ENCODE measurements at places on chromosomes 16 and 17. TPM values are rescaled to one million over a fixed set of nuclear protein-coding genes. Genes with fewer than 3 reads are reported as not detected.

TP53TG3C gene
- total RNA-seq, result not detected

DNA sequence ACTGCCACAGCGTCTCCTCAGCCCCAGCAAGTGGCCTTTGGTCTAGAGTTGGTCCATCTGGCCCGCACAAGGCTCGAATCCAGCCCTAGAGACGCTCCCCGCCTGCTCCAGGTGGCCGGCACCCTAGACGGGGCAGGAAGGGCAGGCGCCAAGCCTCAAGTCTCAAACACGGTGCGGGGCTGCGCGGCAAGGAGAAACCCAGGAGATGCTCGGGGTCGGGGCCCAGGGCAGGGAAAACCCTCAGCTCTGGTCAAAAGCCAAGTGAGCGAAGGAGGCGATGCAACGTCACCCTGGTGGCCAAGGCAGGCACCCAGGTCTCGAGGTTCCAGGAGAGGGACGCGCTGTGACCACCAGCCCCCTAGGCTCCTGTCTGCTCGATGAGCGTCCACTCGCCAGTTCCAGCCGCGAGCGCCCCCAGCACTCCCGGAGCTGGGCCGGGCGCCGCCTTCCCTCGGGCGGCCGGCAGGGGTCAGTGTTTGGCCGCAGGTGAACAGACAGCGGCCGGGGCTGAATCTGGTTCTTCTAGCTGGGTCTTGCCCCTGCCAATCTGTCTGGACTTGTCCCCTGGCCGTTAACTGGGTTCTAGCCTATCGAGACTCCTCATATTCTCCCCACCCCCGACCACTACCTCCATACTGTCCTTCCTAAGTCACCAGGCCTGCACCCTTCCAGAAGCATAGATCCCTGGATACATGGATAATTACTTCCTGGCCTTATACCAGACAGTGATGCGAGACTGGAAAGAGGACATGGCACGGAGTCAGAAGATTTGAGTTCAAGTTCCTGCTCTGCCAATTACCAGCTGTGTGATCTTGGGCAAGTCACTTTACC, 44.0 kb downstream of the PRAC1 start:
- peak; percentile 69 for DNase-seq

- DNase-seq, result no peak
Measured at GRCh38 chr17:69350911-69351310, 24.0 kb upstream of the ABCA5 start.

DNA sequence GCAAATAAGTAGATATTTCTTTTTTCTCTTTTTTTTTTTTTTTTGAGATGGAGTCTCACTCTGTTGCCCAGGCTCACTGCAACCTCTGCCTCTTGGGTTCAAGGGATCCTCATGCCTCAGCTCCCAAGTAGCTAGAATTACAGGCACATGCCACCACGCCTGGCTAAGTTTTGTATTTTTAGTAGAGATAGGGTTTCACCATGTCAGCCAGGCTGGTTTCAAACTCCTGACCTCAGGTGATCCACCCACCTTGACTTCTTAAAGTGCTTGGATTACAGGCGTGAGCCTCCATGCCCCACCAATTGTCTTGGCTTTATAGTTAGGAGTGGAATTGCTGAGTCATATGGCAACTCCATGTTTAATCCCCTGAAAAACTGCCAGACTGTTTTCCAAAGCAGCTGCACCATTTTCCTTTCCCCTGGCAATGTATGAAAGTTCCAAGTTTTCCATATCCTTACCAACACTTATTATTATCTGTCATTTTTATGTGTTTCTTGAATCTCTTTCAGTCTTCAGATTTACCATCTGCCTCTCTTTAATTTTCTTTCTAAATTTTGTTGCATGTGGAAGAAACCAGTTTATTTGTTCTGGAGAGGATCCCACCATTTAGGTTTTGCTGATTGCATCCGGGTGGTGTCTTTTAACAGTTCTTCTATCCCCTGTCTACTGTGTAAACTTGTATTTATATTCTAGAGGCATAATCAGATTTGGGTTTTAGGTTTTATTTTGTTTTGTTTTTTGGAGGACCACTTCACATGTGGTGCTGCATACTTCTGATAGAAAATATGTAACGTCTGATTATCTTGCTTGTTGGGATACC, 9.9 kb upstream of the CES3 start:
- DNase-seq, result no peak
